BE2C (cell line): ENCODE measurements at places on chromosomes 5 and 9.

DNA sequence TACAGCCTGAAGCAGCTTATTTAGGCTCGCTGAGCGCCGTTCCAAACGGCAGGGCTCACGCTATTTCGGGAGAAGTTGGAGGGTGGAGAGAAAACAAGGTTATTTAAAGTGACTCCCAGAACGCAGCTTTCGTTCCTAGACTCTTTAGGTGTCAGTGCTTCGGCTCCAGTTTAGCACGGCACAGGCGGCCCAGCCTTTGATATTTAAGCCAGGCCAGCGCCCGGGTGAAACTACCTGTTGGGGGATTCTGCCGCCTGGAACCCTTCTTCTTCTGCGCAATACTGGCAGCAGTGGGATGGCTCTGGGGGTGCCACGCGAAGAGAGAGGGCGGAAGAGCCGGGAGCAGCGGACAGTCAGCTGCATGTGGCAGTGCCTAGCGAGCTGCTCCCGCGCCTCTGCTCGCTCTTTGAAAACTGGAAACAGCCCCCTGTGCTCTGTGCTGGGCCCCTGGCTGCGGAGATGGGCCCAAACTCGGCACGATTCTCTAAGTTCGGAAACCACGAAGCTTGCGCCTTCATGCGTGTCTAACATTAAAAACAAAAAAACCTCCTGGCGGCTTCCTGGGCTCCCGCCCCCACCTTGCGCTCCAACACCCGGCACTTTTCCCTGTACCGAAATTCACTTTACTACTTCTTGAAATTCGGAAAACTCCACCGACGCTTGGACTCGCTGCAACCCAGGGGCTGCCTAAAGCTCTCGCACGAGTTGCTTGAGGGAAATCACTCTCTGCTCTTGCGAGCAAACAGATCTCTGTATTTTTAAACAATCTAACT lies 34.6 kb upstream of the NFIB start:
- no peak for DNase-seq

DNA sequence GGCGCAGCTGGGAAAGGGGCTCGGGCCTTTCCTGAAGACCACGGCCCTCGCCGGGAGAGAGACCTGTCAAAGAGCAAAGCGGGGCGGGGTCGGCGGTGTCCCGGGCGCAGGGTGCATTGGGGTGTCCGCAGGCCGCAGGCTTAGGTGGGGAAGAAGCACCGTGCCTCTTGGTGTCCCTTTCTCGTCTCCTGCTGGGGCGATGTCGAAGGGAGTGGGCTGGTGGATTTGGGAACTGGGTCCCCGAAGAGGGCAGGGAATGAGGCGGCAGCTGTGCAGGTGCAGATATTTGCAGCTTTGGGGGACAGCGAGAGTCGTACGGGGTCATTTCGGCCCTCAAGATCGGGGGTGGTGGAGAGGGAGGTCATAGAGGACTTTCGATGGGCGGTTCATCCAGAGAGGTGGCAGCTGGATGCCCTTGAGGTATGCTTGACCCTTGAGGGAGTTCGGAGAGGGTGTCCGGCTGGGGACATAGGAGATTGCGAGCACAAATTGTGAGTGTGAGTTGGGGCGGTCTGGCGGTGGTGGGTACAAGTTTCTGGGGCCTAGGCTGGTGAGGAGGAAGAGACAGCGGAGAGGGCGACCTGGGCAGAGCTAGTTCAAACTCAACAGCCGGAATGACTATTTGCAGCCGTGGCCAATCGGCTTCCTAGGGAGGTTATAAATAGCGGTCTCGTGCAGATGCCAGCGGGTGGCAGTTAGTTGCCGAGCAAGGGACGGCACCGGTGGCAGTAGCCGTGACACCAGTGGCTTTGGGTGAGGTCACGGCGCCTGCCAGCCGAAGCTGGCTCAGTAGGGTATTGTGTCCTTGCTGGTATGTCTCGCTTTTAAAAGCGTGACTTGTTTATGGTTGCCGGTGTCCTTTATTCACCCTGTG lies 601 bp downstream of the NNT start:
- peak; percentile 67 for DNase-seq

DNA sequence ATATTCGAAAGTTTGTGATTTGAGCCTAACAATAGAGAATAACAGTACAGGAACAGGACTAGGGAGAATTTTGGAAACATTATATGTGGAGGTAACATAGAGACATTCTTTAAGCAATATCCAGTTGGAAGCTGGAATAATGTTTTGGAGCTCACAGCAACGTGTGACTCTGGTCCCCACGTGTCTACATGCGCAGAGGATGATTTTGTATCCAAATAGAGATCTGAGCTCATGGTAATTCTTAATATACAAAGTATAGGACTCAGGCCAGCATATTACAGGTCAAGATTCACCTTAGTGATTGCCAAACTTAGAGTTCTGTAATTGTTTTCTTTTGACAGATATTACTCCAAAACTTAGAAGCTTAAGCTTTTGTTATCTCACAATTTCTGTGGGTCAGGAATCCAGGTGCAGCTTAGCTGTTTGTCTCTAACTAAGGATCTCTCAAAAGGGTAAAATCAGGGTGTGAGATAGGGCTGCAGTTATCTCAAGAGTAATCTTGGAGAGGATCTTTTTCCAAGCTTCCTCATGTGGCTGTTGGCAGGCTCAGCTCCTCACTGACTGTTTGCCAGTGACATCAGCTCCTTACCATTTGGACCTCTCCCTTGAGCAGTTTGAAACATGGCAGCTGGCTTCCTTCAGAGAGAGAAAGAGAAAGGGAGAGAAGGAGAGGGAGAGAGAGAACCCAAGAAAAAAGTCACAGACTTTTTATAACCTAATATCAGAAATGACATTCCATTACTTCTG lies 272.0 kb upstream of the ZNF462 start:
- no peak for DNase-seq

- DNase-seq = no peak
These were observed 80.1 kb downstream of the SPTLC1 start for GRCh38 chr9:92035146-92035545.

GRCh38 chr5:155839251-155840037 lies 487.5 kb upstream of the SGCD start:
- DNase-seq = no peak

DNA sequence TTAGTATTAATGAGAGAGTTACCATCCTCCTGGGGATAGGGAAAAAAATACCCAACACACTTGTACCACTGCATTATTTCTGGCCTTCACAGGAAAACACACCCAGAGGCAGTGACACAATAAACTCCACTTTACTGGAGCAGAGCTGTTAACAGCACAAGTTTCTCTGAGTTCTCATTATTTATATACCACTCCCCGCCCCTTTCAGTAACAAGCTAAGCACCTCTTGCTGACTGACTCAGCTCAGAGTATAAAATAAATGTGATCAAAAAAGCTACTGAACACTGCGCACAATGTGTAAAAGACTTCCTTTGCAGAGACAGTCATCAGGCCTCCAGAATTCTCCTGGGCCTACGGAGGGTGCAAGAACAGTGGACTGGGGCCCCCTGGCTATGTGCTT lies 21.6 kb downstream of the KLF9 start:
- no peak for DNase-seq

DNA sequence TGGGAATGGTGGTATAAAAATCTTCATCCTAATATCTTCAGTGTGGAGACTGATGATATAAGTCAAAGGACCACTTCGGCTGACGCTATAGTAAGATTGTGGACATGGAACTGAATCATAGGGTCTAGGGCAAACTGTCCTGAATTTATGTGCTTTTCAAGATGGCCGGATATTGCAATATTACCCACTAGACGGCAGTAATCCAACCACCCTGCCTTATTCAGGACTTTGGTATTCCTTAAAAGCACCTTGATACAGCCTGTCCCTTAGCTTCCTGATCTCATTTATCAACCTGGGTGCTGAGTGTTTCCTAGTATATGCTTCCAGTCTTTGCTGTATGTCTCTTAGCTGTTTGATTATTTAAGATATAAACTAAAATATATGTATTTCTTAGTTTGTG lies 71.2 kb upstream of the COX7C start:
- DNase-seq = no peak

GRCh38 chr9:131762356-131762932 lies 22.6 kb upstream of the RAPGEF1 start:
- peak; percentile 94 for DNase-seq

- DNase-seq = no peak
These were observed 15.5 kb upstream of the PAIP1 start for GRCh38 chr5:43572357-43572756.

GRCh38 chr9:87216036-87216435 lies 268.7 kb upstream of the GAS1 start:
- no peak for DNase-seq

- no peak for DNase-seq
These were observed 556.5 kb upstream of the SEMA6A start for GRCh38 chr5:117131048-117131679.

DNA sequence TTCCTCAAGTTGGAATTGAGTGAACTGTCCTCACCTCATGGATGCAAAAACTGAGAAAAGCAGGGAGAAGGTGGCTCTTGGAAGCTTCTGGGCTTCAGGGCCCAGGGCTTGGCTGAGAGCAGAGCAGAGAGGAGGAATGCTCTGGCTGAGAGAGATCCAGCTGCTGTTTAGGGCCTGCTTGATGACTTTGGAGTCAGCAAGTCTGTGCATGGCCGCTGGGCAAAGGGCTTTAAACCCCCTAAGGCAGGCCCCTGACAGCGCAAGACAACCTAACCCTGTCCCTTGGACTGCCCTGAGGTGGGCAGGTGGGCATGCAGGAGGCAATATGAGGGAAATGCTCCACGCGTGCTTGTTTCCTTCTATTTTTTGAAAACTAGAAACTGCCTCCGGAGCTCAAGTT lies 8.6 kb downstream of the STC2 start:
- no peak for DNase-seq

DNA sequence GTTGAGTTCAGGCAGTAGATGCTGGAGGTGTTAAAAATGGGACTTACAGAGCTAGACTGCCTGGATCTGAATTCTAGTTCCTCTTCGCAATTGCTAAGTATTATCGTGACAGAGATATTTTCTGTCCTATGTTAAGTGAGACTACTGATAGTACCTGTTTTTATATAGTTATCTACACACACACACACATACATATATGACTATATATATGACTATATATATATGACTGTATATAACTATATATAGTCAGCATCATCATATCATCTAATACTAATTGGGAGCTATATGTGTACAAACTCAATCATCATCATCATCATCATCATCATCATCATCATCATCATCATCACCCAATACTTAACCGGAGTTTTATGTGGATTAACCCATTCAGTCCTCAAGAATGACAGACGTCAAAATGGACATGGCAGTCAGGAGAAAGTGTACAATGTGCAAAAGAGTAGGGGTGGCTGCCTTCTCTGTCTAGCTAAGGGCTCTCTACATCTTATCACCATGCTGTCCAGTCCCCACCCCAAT lies 7.3 kb downstream of the PIK3R1 start:
- DNase-seq = no peak

DNA sequence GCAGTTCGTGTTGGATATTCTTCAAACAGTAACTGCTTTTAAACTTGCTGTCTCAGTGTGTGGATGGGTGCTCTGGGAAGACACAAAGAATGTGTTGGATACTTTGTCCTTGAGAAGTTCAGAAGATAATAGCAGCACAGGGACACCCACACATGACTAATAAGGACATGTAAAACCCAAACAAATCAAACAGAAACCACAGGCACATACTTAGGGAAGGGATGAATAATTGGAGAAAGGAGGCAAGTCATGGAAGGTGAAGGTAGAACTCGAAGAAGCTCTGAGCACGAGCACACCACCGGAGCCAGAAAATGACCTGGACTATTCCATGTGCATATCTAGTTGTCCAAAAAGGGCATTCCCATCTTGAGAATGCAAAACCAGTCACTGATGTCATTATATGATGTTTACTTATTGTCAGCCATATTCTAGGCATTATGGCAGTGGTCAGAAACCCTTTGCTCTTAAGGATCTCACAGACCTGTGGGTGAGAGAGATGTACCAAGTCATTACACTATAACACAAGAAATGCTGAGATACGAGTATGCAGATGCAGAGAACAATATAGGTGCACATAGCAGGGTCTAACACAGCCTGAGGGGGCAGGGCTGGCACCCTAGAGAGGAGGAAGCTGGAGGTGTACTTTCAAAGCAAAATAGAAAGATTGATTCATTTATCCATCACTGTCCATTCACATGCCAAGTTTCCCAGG lies 152.9 kb downstream of the PIK3R1 start:
- DNase-seq = no peak

GRCh38 chr5:172823840-172824362 lies 10.2 kb upstream of the ERGIC1 start:
- DNase-seq = no peak

GRCh38 chr5:38680094-38680825 lies 123.8 kb upstream of the LIFR start:
- no peak for DNase-seq

DNA sequence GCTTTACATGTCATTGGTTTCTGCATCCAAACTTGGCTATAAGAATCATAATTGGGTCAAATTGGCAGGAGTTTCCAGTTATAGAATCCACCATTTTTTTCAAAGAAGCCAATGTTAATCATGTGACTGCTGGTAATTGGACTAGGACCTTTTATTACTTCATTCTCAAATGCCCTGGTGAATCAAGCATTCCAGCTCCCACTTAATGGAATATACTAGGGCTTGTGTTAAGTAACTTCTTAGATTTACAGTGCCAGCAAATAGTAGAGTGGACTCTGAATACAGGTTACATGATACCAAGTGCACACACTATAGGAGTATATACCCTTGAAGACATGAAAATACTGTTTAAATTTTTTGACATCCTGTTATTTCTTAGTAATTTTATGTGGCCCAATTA lies 96.7 kb downstream of the NUDT12 start:
- no peak for DNase-seq

DNA sequence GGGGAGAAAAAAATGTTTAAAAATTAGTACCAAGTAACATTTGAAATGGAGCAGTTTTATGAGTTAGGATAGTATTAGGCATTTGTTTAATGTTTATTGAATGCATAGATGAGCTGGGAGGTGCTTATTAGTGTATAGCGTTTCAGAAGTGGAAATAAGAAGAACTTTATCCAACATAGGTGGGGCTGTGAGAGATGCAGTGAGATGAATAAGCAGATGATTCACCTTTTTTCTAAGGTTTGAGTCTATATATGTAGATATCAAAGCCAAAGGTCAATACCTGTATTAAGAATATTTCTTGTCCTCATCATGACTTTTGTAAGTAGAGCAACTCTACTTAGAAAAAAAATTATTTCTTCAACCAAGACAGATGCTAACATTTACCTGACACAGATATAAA lies 54.6 kb upstream of the POU4F3 start:
- DNase-seq = no peak

- peak; percentile 39 for DNase-seq
These were observed 164.0 kb downstream of the CARTPT start for GRCh38 chr5:71882826-71883741.

- DNase-seq = no peak
These were observed 2.5 kb downstream of the DBN1 start for GRCh38 chr5:177470759-177471536.

- peak; percentile 80 for DNase-seq
These were observed 105.4 kb upstream of the FER start for GRCh38 chr5:108642170-108642906.
